Activated naive CD8-positive, alpha-beta T cell treated with anti-CD3 and anti-CD28 coated beads for 36 hours (primary cell): ENCODE measurements at places on chromosomes 4 and X. TPM values are rescaled to one million over a fixed set of nuclear protein-coding genes. Genes with fewer than 3 reads are reported as not detected.

DNA sequence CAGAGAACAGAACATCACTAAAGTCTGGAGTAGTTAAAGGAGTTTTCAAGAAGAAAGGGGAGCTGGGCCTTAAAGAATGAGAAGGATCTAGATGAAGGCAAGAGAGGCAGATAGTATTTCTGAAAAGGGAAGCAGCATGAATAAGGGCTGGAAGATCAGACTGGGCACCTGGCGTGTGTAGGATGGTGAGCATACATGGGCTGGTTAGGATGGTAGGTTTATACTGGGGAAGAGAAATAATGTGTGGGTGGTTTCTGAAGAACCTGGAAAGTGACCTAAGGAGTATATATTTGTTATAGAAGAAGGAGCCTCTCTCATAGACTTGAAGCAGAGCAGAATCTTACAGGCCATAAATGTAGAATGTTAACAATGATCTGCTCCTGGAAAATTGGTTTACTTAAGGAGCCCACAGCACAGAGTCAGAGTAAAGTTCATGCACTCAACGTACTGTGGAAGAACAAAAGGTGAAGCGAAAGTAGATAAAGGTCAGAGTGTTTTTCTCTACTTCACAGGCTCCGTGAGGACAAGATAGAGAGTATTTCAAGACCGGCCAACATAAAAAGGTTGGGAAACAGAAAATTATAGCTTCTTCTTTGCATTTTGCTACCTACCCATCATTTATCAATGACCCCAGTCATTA is 35.8 kb downstream of the MBNL3 start:
- H3K27ac ChIP-seq: no peak overlapping the region
- no peaks in the 10 kb centered on the region for H3K27me3 ChIP-seq
- peaks cover 27% of the 10 kb centered on the region for H3K36me3 ChIP-seq
- H3K4me3 ChIP-seq: no peak overlapping the region

GRCh38 chr4:47913330-47913729 is 1.1 kb downstream of the NFXL1 start:
- H3K4me3 ChIP-seq: peak overlapping the region; percentile 95
- no peak for DNase-seq
- peaks cover 29% of the 10 kb centered on the region for H3K4me1 ChIP-seq
- H3K36me3 ChIP-seq: peaks cover 15% of the 10 kb centered on the region
- H3K27ac ChIP-seq: peak overlapping the region; percentile 95
- H3K27me3 ChIP-seq: no peaks in the 10 kb centered on the region

- H3K27me3 ChIP-seq: peaks cover 8% of the 10 kb centered on the region
- no peak overlapping the region for H3K4me3 ChIP-seq
- peaks cover 8% of the 10 kb centered on the region for H3K4me1 ChIP-seq
- H3K36me3 ChIP-seq: peaks cover 9% of the 10 kb centered on the region
- no peak for DNase-seq
Observed at GRCh38 chr4:164952551-164952950, 24.9 kb downstream of the TRIM61 start.

- peaks cover 15% of the 10 kb centered on the region for H3K36me3 ChIP-seq
- no peak overlapping the region for H3K4me3 ChIP-seq
- H3K27ac ChIP-seq: no peak overlapping the region
- no peaks in the 10 kb centered on the region for H3K27me3 ChIP-seq
- H3K4me1 ChIP-seq: peaks cover 3% of the 10 kb centered on the region
- DNase-seq: no peak
Observed at GRCh38 chrX:103674531-103675454, 11.7 kb downstream of the MORF4L2 start.

Gene LRCH2
- not detected for total RNA-seq

Gene OTC
- not detected for total RNA-seq

Gene PWWP3B
- not detected for total RNA-seq

DNA sequence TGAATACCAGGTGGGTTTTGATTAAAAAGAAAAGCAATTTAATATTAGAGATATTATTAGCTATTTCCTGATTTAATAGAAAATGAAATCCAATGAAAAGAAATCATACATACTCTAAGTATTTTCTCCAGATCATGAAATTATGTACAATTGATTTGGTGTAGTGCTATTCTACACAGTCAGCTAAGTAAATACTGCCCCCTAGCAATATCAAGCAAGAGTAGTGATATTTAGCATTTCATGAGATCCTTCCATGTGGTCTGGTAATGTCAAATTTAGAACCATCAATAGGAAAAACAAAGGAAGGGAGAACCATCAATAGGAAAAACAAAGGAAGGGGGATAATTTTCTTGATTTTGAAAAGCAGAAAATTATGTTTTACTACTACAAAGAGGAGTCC is 114.6 kb downstream of the TBCK start:
- no peak overlapping the region for H3K4me3 ChIP-seq
- no peak overlapping the region for H3K27ac ChIP-seq
- no peaks in the 10 kb centered on the region for H3K27me3 ChIP-seq
- H3K4me1 ChIP-seq: no peaks in the 10 kb centered on the region
- DNase-seq: no peak
- peaks cover 12% of the 10 kb centered on the region for H3K36me3 ChIP-seq

Gene ADGRL3
- not detected for total RNA-seq

- peaks cover 2% of the 10 kb centered on the region for H3K4me1 ChIP-seq
- H3K27me3 ChIP-seq: peaks cover 44% of the 10 kb centered on the region
- no peak for DNase-seq
Observed at GRCh38 chr4:3768842-3769641, 2.9 kb downstream of the ADRA2C start.

DNA sequence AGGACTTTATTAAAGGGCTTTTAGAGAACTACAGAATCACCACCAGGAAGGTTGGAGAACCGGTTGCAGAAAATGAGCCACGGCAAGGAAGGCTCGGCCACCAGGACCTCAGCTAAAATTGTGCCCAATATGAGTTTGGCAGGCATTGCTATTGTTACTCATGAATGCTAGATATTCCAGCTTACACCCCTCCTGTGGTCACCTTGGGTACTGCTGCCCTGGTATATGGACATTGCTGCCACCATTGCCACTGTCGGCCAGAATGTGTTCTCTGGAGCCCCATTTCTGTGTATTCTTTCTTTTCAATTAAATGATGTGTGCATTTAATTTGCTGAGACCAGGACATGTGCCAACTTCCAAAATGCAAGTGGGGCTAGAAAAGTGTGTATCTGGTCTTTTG is 626.7 kb upstream of the BOD1L1 start:
- DNase-seq: peak; percentile 1
- no peaks in the 10 kb centered on the region for H3K36me3 ChIP-seq
- H3K4me3 ChIP-seq: no peak overlapping the region

GRCh38 chrX:117919755-117920154 is 196.9 kb downstream of the KLHL13 start:
- no peak for DNase-seq
- no peak overlapping the region for H3K4me3 ChIP-seq
- no peak overlapping the region for H3K27ac ChIP-seq
- no peaks in the 10 kb centered on the region for H3K27me3 ChIP-seq
- H3K4me1 ChIP-seq: no peaks in the 10 kb centered on the region
- H3K36me3 ChIP-seq: no peaks in the 10 kb centered on the region

GRCh38 chrX:130110379-130111219 is at the start of gene ELF4:
Gene ELF4 (minus strand): TSS chrX:130110497. CDS start chrX:130081330, 29,167 bp downstream.
- H3K4me1 ChIP-seq: peaks cover 26% of the 10 kb centered on the region
- no peaks in the 10 kb centered on the region for H3K27me3 ChIP-seq
- DNase-seq: peak; percentile 66
- H3K4me3 ChIP-seq: peak within 1 kb of the TSS; percentile 95
- peaks cover 1% of the 10 kb centered on the region for H3K36me3 ChIP-seq
- H3K27ac ChIP-seq: peak within 1 kb of the TSS; percentile 93

- no peaks in the 10 kb centered on the region for H3K36me3 ChIP-seq
- no peak for DNase-seq
- no peaks in the 10 kb centered on the region for H3K27me3 ChIP-seq
- H3K4me1 ChIP-seq: no peaks in the 10 kb centered on the region
- H3K4me3 ChIP-seq: no peak overlapping the region
Observed at GRCh38 chr4:136644279-136644678, 888.0 kb downstream of the PCDH18 start.

GRCh38 chrX:33987458-33987857 is 144.7 kb downstream of the FAM47A start:
- H3K36me3 ChIP-seq: no peaks in the 10 kb centered on the region
- DNase-seq: no peak
- H3K27me3 ChIP-seq: no peaks in the 10 kb centered on the region
- H3K27ac ChIP-seq: no peak overlapping the region
- H3K4me3 ChIP-seq: no peak overlapping the region
- H3K4me1 ChIP-seq: no peaks in the 10 kb centered on the region

- H3K27ac ChIP-seq: no peak overlapping the region
- no peaks in the 10 kb centered on the region for H3K36me3 ChIP-seq
- no peak overlapping the region for H3K4me3 ChIP-seq
- H3K27me3 ChIP-seq: no peaks in the 10 kb centered on the region
- H3K4me1 ChIP-seq: no peaks in the 10 kb centered on the region
Observed at GRCh38 chr4:15317246-15317645, 110.6 kb upstream of the C1QTNF7 start.

Gene WNK3
- 0.64 TPM for total RNA-seq

GRCh38 chr4:71466775-71467174 is 128.0 kb downstream of the SLC4A4 start:
- no peaks in the 10 kb centered on the region for H3K4me1 ChIP-seq
- no peaks in the 10 kb centered on the region for H3K36me3 ChIP-seq
- no peak overlapping the region for H3K27ac ChIP-seq
- no peak overlapping the region for H3K4me3 ChIP-seq
- no peak for DNase-seq
- peaks cover 3% of the 10 kb centered on the region for H3K27me3 ChIP-seq

Gene ADGRG4
- total RNA-seq: not detected

GRCh38 chrX:129932821-129933321 is 26.9 kb downstream of the UTP14A start:
- peak overlapping the region; percentile 43 for H3K4me3 ChIP-seq
- peaks cover 2% of the 10 kb centered on the region for H3K4me1 ChIP-seq
- H3K36me3 ChIP-seq: peaks cover 3% of the 10 kb centered on the region
- no peaks in the 10 kb centered on the region for H3K27me3 ChIP-seq

- peaks cover 4% of the 10 kb centered on the region for H3K27me3 ChIP-seq
- no peaks in the 10 kb centered on the region for H3K36me3 ChIP-seq
- DNase-seq: no peak
- no peak overlapping the region for H3K4me3 ChIP-seq
Observed at GRCh38 chrX:18871970-18872369, 111.9 kb downstream of the PHKA2 start.

Gene EDA2R
- 0.92 TPM for total RNA-seq

- H3K36me3 ChIP-seq: no peaks in the 10 kb centered on the region
- H3K4me3 ChIP-seq: no peak overlapping the region
- H3K4me1 ChIP-seq: no peaks in the 10 kb centered on the region
- no peak for DNase-seq
Observed at GRCh38 chr4:116401293-116401692, 684.1 kb downstream of the TRAM1L1 start.

DNA sequence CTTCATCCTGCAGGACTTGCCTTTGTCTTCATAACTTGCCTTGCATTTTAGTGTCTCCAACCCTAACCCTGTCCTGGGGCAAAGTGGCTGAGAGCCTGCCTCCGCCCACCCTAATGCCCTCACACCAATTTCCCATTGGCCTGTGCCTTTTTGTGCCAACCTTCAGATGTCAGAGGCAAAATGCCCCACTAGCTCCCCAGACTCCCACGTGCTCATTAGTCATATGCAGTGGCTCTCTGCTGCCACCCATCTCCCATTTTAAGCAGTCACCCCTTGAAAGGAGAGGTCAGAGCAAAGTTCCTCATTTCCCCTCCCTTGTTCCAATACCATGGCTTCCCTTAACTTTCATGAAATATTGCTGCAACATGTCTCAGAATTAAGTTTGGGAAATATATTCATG is 74.8 kb upstream of the PASD1 start:
- peak; percentile 1 for DNase-seq
- no peaks in the 10 kb centered on the region for H3K27me3 ChIP-seq
- H3K27ac ChIP-seq: no peak overlapping the region

- no peaks in the 10 kb centered on the region for H3K36me3 ChIP-seq
- H3K27ac ChIP-seq: no peak overlapping the region
- H3K27me3 ChIP-seq: peaks cover 20% of the 10 kb centered on the region
- no peak overlapping the region for H3K4me3 ChIP-seq
- no peak for DNase-seq
- no peaks in the 10 kb centered on the region for H3K4me1 ChIP-seq
Observed at GRCh38 chr4:13704035-13704434, 76.5 kb upstream of the BOD1L1 start.

Gene PRRG3
- total RNA-seq: not detected

DNA sequence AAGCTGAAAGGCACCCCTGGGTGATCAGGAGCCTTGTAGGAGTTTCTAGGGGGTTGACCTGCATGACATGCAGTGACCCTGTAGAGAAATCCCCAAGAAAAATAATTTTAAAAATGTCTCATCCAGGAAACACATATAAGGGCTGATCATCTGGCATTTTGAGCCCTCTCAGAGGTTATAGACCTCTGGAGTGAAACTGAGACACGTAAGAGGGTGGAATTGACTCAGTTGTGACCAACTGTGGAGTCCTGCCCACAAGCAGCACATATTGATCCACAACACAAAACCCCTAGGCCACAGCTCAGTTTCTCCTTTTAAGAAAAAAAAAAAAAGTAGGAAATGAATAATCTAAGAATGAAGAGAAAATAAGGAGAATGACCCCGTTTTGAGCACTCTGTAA is 32.5 kb upstream of the MTMR8 start:
- H3K27me3 ChIP-seq: no peaks in the 10 kb centered on the region
- no peaks in the 10 kb centered on the region for H3K4me1 ChIP-seq
- H3K27ac ChIP-seq: no peak overlapping the region
- no peak for DNase-seq
- no peaks in the 10 kb centered on the region for H3K36me3 ChIP-seq
- no peak overlapping the region for H3K4me3 ChIP-seq

GRCh38 chr4:169492436-169493163 is 119.8 kb downstream of the NEK1 start:
- peaks cover 21% of the 10 kb centered on the region for H3K36me3 ChIP-seq
- H3K4me1 ChIP-seq: no peaks in the 10 kb centered on the region
- H3K27me3 ChIP-seq: no peaks in the 10 kb centered on the region
- no peak overlapping the region for H3K27ac ChIP-seq
- DNase-seq: peak; percentile 8

Gene HSPA4L
- total RNA-seq: 3.8 TPM
